Endothelial cell of umbilical vein (primary cell): ENCODE measurements at places on chromosomes 6 and 20. TPM values are rescaled to one million over a fixed set of nuclear protein-coding genes. Genes with fewer than 3 reads are reported as not detected.

FUT9 gene
- not detected in 2 replicates for total RNA-seq

OR2H1 gene
- total RNA-seq = not detected in 2 replicates

KIF13A gene
- 55.5 and 65.8 TPM in 2 replicates for total RNA-seq

IRF4 gene
- total RNA-seq = not detected in 2 replicates

STMN3 gene
- 1.7 and 1.8 TPM in 2 replicates for total RNA-seq

NKX2-2 gene
- total RNA-seq = not detected in 2 replicates
